ENCODE measurements at places on chromosomes 1 and 21. TPM values are rescaled to one million over a fixed set of nuclear protein-coding genes. Genes with fewer than 3 reads are reported as not detected.

The BRDT gene
- not detected for total RNA-seq

The TMEM240 gene
- total RNA-seq = 1.2 TPM

The C4BPB gene
- total RNA-seq = 3.1 TPM

The C1orf115 gene
- 0.79 TPM for total RNA-seq

The LRIG2 gene
- total RNA-seq = 13.0 TPM

The COL8A2 gene
- total RNA-seq = not detected

The PGLYRP4 gene
- not detected for total RNA-seq

The TTC24 gene
- 2.9 TPM for total RNA-seq

The SLC25A24 gene
- total RNA-seq = 30.5 TPM

The FCGR1A gene
- not detected for total RNA-seq

- peaks cover 5% of the 10 kb centered on the region for H3K4me1 ChIP-seq
- H3K27ac ChIP-seq = no peak overlapping the region
- no peaks in the 10 kb centered on the region for H3K36me3 ChIP-seq
Observed at GRCh38 chr1:110262846-110263631, 52.9 kb downstream of the KCNC4 start.

- H3K27ac ChIP-seq = no peak overlapping the region
- H3K36me3 ChIP-seq = peaks cover 2% of the 10 kb centered on the region
- H3K4me3 ChIP-seq = no peak overlapping the region
- DNase-seq = no peak
- no peaks in the 10 kb centered on the region for H3K4me1 ChIP-seq
Observed at GRCh38 chr1:20974951-20975350, 187.8 kb upstream of the HP1BP3 start.

DNA sequence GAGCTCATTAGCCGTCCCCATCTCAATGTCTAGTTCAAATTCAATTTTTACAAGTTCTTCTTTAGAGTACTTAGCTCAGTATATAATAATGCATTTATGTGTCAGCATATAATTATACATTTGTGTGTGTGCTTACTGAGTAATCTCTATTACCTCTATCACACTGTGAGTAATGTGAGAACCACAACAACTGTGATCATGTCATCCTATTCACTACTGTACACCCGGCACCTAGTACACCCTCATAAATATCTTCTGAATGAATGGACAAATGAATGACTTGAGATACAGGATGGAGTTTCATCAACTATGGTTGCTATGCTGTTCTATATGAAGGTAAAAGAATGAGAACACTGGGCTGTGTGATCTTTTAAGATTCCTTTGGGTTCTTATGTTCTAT, 124.0 kb downstream of the GPATCH2 start:
- H3K36me3 ChIP-seq = peaks cover 4% of the 10 kb centered on the region
- no peak for DNase-seq
- H3K4me3 ChIP-seq = no peak overlapping the region

DNA sequence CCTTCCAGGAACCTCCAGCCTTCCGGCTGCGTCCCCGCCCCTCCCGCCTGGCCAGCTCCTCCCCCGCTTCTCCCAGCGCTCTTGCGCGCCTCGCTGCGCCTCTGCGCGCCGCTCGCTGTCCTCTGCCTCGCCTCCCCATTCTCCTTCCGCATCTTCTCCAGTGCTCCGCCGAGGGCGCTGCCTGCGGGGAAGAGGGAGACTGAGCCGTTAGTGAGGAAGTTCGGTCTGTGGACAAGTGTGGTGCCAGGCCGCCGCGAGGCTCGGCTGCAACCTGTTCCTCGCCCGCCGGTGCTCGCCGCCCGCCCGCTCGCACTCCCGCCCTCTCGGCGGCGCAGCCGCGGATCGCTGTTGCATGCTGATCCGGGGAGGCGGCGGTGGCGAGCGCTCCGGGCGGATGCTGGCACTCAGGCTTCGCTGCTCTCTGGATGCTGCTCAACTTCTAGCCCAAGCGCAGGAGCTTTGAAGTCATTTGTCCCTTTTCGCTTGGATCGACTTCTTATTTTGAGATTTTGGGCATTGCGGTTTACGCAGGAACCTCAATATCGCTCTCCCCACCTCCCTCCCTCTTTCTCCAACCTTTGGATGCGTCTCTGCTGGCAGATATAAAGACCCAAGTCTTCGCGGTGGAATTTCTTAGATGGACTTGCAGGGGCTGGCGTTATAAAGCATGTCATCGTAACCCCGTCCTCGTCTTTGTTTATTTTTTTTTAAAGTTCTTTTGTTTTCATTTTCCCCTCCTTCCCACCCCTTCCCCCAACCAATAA, 614 bp upstream of the CACNA1E start:
- H3K4me1 ChIP-seq = peaks cover 14% of the 10 kb centered on the region
- H3K27me3 ChIP-seq = peaks cover 79% of the 10 kb centered on the region

DNA sequence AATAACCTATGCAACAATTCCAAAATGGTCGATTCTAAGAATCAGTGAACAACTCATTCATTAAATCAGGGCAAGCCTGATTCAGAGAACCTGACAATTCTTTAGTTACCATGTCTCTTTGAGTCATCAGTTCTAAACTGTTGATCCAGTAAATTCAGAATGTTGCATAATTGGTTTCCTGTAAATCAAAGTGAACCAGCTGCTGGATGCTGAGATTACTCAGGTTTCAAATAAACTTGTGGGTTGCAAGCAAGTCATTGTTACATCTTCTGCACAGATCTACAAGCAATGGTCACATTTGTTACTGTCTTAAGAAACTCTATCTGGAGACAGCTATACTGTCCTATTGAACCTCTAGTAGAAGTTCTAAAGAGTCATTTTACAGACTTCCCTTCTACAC, 16.5 kb downstream of the PLA2G2D start:
- H3K36me3 ChIP-seq = no peaks in the 10 kb centered on the region
- no peak overlapping the region for H3K4me3 ChIP-seq
- no peak for DNase-seq
- H3K4me1 ChIP-seq = peaks cover 10% of the 10 kb centered on the region
- peaks cover 2% of the 10 kb centered on the region for H3K27me3 ChIP-seq
- H3K27ac ChIP-seq = no peak overlapping the region

DNA sequence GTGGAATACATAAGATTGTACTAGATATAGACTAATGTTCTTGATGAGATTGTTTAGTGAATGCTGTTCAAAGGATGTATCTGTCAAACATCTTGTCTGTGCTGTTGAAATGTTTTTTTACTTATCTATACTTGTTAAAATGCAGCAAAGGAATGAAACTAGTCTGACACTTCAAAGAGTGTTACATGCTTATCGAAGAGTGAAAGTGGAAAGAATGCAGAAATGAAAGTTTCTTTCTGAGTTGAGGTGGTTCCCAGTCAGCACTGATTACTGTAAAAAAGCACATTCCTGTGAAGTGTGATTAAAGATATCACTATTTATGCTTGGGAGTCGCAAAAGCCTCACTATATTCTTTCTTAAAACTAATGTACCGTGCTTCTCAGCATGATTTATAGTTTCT, 1225.2 kb downstream of the NCAM2 start:
- no peak overlapping the region for H3K27ac ChIP-seq
- H3K36me3 ChIP-seq = no peaks in the 10 kb centered on the region
- no peak overlapping the region for H3K4me3 ChIP-seq
- H3K27me3 ChIP-seq = no peaks in the 10 kb centered on the region
- peaks cover 5% of the 10 kb centered on the region for H3K4me1 ChIP-seq
- DNase-seq = no peak

DNA sequence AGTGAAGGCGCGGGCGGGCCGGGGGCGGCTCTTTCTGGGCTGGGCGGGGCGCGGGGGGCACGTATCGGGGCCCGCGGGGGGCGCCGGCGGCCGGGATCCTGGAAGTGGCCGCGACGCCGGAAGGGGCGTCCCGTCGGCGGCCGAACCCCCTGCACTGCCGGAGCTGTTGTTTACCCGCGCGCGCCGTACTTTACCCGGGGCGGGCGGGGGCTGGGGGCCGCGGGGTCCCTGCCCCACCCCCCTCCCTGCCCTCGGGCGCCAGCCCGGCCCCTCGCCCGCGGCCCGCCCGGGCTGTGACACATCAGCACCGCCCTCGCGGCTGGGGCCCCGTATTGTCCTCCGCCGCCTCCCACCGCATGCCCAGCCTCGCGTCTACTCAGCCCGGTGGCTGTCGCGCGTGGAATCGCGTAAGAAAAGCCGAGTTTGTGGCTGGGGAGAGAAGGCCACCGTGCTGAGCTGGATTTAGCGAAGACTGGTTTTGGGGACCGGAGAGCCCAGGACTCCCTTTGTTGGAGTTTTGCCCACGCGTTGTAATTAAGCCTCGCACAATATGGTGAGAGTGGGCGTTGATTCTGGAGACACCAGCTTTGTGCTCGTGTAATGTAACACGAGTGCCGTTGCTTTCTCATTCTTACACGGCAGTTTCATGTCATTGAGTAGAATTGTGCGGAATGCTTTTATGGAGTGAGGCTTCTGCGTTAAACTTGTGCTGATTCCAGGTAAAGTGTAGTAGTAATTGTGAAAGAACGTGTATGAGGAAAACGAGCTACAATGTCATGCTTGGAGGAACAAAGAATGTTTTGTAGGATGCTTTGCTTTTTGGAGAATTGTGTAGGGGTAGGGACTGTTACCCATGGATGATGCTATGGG, 559 bp downstream of the BACH1 start:
- peak overlapping the region; percentile 78 for H3K4me3 ChIP-seq
- H3K36me3 ChIP-seq = peaks cover 3% of the 10 kb centered on the region
- peaks cover 60% of the 10 kb centered on the region for H3K4me1 ChIP-seq
- H3K27ac ChIP-seq = peak overlapping the region; percentile 82

- peaks cover 2% of the 10 kb centered on the region for H3K4me1 ChIP-seq
- H3K36me3 ChIP-seq = peaks cover 34% of the 10 kb centered on the region
- H3K27me3 ChIP-seq = no peaks in the 10 kb centered on the region
- H3K4me3 ChIP-seq = no peak overlapping the region
Observed at GRCh38 chr1:179921981-179922872, 32.4 kb upstream of the CEP350 start.
